ENCODE measurements at places on chromosomes 6 and 20.

DNA sequence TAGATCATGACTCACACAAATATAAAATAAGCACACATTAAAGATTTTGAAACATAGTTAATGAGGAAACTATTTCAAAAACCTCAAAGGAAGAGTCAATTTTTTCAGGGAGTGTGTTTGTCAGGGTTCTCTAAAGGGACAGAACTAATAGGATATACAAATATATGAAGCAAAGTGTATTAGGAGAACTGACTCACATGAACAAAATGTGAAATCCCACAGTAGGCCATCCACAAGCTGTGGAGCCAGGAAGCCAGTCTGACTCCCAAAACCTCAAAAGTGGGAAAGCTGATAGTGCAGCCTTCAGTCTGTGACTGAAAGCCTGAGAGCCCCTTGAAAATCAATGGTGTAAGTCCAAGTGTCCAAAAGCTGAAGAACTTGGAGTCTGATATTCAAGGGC, 898.0 kb upstream of the EYS start:
- DNase-seq: no peak

DNA sequence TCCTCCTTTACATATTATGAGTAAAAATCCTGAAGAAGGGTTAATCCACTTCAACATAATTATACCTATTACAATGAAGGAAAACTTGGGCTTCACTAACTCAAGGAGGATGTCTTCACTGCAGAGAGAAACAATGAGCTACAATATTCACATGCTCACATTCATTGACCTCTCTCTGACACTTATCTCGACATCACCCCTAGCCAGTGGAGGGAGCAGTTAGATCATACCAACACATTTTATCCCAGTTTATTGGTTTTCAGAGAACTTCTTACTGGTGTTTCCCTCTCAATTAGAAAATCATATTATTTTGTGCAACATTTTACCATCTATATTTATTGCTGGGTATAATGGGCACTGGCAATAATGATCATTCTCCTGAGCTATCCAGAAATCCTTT, 646.5 kb downstream of the TENT5A start:
- no peak for DNase-seq

- no peak for DNase-seq
These were observed 71.8 kb downstream of the SSR1 start for GRCh38 chr6:7241160-7241559.

DNA sequence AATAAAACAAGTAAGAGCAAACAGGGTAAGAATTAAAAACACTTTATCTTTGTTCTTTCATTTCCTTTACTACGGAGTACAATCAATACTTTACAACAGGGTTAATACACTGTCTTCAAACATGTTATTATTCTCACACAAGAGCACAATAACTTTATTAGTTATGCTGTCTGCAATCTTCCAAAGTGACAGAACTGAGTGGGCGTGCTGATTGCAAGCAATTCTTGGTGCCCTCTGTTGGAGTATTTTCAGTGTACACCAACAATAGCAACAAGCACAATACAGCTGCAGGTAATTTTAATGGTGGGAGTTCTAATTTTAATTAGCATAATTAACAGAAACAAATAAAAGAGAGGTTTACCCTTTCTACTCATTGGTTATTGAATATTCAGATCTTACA, 33.9 kb upstream of the PTPRK start:
- DNase-seq: no peak

GRCh38 chr20:57229490-57229889, 37.0 kb downstream of the BMP7 start:
- no peak for DNase-seq

- DNase-seq: no peak
These were observed 9.9 kb downstream of the CCDC167 start for GRCh38 chr6:37489697-37490336.

DNA sequence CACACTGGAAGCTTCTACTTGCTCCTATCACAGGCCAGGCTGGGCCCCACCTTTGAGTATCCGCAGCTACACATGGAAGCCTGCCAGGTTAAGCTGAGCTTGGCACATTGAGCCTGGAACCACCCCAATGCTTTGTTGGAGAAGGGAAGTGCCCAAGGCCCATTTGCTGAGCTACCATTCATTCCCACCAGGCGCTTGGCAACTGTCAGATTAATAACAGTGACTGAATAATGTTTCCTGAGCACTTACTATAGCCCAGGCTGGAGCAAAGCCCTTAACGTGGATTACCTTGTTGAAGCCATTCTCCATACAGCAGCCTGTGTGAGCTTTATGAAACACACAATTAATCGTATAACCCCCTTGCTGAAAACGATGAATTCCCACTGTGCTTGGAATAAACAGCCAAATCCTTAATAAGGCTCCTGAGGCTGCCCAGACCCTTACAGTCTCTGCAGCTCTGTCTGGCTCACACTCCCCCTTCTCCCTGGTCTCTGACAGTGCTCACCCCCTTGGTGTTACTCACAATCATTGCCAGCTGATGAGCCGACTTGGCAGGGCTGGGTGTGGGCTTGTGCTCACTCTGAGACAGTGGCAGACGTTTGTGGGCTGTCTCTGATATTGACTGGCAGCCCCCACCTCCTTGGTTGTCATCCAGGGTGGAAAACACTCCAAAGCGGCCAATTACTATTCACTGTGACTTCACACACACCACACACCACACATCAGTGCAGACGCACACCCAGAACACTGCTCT, 357.1 kb downstream of the MAFB start:
- no peak for DNase-seq

- DNase-seq: no peak
These were observed 91.2 kb upstream of the TMEM181 start for GRCh38 chr6:158468666-158469065.

DNA sequence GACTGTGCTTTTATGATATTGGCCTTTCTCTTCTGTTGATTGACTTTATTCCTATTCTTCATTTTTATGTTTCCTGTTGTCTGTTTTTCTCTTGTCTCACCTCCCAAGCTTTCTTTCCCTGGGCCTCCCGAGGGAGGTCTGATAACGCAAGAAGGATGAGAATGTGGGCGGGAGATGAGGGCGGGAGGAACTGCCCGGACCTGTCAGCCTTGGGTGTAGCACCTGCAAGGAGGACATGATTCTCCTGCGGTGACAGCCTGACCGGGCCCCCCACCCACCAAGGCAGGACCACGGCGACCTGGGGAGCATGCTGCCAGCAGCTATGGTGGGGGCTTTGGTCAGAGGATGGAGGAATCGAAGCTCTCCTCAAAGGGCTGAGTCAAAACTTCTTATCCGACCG, 86.9 kb downstream of the PLEKHG1 start:
- no peak for DNase-seq

DNA sequence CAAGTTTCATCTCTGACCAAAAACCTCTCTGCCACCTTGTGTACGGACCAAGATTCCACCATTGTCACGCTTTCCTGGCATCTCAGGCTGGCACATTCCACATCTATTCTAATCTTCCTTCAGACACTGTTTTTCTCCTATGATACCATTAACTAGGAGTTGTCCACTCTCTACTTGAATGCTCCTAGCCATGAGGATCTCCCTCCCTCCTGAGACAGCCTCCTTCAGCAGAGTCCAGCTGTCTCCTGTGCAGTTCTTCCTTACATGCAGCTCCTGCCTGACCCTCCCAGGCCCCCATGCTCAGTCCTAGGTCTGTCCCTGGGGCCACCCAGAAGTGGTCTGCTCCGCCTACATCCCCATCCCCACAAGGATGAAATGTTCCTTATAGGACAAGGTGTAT, 90.9 kb downstream of the CHMP4B start:
- DNase-seq: no peak

- DNase-seq: no peak
These were observed 57.3 kb upstream of the EDN1 start for GRCh38 chr6:12232821-12233220.

- DNase-seq: no peak
These were observed 226.0 kb downstream of the BMP7 start for GRCh38 chr20:57040466-57040865.

- no peak for DNase-seq
These were observed 723 bp downstream of the AKIRIN2 start for GRCh38 chr6:87701344-87701675.

GRCh38 chr20:31707994-31708735, 14.5 kb downstream of the BCL2L1 start:
- DNase-seq: no peak

DNA sequence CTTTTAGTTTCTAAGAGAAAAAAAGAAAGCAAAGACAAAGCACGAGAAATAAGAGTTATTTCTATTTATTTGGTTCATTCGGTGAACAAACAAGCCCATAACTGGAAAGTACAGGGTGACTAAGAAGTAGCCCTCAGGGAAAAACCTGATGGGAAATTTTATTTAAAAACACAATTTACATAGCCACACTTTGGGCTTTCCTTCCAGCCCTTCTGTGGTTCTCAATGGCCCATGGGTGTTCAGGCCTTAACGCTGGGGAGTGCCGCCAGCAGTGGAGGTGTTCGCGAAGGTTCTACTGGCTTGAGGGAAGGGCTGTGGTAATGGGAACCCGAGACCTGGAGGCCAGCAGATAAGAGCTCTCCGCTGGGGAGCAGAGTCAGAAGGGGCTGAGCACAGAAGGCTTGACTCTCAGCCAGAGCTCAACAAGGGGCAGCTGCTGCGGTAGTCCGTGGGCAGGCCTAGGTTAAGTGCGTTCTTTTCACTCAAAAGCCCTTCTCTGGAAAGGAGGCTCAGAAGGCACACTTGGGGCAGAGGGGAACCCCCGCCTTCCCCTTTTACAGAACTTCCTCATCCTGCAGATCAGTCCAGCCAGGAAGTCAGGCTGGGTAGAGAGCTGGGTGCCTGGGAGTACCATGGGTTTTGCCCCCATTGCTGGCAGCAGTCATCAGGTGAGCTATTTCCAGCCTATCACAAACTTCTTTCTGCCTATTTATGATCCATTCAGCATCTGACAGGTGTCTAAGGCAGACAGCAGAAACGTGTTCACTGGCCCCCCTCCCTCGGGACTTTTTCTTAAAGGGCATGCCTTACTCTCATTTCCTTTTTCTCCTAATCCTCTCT, 8.8 kb upstream of the CD83 start:
- no peak for DNase-seq

DNA sequence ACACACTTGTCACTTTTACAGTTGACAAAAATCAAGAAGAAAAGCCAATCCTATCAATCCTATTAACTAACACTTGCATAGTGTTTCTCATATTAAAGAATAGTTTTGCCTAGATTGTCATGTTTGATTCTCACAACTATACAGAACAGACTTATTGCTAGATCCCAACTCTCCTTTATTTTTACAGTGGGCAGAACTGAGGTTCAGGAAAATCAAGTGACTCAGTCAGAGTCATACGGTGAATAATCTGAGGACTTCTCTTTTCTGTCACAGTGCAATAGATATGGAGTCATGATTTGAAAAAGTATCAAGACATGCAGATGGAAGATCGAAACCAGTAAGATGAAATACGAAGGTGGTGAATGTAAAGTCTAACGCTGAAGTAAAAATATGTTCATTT, 195.1 kb upstream of the CITED2 start:
- no peak for DNase-seq

DNA sequence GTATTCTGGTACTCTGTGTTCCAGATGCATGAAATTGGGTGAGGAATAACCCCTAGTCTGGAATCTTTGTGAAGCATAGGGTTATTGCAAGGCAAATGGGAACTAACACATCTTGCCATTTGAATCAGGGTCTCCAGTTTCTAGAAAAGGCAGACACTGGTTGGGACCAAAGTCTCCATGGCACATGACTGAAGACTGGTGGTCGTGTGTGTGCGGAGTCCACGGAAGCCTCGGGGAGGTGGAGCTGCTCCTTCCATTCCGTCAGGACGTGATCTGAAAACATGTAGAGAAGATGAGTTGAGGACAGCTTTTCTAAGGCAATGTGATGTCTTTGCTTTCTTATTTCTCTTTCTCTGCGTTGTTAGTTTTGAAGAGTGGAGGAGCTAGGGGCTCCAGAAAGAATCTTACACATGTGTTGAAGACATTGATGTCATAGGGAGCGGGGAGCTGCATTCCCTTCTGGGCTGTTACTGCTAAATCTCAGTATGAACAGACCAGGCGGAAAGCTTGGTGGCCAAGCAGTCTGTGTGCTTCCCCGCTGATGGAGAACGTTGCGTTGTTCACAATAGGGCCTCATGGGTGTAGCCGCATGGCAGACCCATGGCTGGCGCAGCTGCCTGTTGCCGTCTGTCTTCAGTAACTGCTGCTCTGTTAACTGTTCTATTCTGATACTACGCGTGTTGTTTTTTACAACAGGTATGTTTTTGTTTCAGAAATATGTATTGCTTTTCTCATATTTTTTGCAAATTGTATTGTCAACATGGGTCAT, 4.8 kb upstream of the SLC17A9 start:
- no peak for DNase-seq

GRCh38 chr20:18213002-18213401, 75.3 kb upstream of the ZNF133 start:
- DNase-seq: no peak

DNA sequence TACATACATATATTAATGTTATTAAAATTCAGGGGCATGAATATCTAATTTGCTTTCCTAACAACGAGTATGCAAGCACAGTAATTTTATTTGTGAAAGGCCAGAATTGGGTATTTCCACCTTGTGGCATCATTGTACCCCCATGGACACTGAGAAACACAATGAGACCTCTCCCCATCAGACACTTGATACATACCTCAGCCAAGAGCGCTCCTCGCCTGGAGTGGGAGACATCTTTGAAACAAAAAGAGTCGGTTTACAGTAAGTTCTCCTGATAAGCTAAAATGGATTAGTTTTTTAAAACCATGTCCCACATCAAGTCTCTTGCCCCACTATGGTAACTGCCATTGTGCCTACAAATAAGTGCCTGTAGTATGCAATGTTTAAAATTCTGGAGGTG, 2.1 kb downstream of the CNR1 start:
- DNase-seq: no peak

GRCh38 chr6:74964871-74965441, 240.9 kb downstream of the COL12A1 start:
- no peak for DNase-seq

GRCh38 chr6:19833947-19834346, 3.2 kb upstream of the ID4 start:
- no peak for DNase-seq

GRCh38 chr6:4379958-4380357, 244.6 kb upstream of the ECI2 start:
- no peak for DNase-seq

GRCh38 chr20:60101201-60101890, 143.1 kb downstream of the CDH26 start:
- DNase-seq: no peak

DNA sequence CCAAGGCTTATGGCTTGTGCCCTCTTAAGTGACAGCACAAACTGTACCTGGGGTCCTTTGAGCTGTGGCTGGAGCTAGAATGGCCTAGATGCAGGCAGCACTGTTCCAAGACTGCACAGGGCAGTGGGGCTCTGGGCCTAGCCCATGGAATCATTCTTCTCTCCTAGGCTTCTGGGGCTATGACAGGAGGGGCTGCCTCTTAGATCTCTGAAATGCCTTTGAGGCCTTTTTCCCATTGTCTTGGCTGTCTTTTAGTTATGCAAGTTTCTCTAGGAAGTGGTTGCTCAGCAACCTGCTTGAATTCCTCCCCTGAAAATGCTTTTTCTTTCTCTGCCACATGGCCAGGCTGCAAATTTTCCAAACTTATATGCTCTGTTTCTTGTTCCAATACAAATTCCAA, 183.4 kb downstream of the WDR27 start:
- no peak for DNase-seq
